ENCODE measurements at places on chromosomes 16 and 17.
A peak's percentile ranks its signal among the peaks of the same experiment; 100 is the strongest.

DNA sequence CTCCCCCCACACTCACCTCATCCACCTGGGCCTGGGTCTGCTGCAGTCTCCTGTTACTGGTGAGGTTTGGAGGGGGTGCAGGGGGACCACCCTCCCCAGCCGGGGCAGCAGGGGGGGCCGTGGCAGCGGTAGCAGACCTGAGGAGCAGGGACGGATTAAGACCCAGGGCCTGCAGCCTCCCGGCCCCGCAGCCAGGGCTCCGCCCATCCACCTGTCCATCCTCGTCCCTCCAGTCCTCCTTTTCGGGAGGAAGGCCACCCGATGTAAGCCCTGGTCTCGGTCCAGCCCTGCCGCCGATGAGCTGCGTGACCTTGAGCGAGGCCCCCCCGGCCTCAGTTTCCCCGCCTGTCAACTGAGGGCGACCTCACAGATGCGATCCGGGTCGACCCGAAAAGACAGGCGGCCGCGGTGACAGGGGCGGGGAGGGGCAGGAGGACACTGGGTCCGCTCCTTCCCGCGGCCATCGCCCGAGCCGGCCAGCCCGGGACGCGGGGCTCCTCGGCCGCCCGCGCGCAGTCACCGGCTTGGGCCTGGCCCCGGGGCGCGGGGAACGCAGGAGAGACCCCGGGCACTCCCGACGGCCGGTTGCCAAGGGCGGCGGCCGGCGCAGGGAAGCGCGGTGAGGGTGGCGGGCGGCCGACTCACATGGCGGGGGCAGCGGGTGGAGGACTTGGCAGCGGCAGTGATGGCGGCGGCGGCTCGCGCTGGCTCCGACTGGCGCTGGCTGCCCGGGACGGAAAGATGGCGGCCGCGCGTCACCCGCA is at the start of gene VAMP2:
Gene VAMP2, minus strand, starts transcription at position 716 of the 764 bp plus-strand sequence. Its CDS starts 69 bp downstream, at position 647.
- peak; percentile 71 for DNase-seq

DNA sequence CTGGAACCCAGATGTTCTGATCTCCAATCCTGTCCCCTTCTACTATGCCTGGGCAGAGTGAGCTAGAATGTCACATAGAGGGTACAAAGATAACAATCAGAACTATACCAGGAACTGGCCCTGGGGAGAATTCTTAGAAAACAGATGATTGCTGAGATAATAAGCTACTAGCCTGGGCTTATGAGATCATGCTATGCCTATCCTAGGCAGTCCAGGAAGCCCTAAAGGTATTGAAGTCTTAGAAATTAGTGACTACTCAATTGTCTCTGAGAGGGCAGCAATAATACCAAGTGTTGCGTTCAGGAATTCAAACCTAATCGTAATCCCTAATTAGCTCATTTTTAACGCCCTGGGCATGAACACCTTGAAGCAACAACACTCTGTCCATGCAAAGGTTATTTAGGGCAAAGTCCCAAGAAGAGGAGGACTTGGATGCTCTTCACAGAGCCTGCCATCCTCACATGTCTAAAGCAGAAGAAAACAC is 77.1 kb downstream of the MMD start:
- no peak for DNase-seq

DNA sequence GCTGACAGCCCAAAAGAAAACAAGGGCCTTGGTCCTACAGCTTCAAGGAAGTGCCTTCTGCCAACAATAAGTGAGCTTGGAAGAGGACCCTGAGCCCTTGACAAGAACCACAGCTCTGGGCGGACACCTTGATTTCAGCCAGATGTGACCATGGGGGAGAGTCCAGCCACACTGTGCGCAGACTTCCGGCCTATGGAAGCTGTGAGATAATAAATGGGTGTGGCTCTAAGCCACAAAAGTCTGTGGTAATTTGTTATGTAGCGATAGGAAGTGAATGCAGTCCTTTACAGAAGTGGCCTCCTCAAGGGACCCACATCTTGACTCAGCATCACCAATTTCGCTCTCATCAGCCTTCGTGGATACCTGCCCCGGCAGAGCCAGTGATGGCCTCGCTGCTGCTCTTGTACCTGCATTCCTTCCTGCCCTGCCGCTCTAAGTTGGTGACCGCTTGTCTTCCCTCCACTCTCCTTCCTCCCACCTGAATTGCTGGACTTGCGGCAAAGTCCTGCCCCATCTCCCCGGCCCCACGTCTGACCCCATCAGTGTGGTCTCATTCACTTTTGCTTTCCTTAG is 29.3 kb downstream of the PRSS54 start:
- no peak for DNase-seq

DNA sequence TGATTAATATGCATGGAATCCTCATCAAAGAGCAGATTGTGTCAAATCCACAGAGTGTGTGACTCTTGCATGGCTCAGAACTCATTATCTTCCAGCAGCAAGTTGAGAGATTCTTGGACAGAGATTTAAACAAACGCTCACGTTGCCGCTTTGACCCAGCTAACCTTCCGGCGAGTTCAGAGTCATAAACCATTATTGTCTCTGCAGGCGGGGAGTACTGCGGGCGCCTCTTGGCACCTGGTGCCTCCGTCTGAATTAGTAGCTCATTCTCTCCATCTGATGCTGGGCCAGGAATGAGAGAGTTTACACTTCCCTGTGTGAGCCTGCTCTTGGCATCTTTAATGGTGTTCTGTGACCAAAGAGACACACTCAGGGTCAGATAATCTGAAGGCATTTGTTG is 138.6 kb upstream of the WSCD1 start:
- no peak for DNase-seq

DNA sequence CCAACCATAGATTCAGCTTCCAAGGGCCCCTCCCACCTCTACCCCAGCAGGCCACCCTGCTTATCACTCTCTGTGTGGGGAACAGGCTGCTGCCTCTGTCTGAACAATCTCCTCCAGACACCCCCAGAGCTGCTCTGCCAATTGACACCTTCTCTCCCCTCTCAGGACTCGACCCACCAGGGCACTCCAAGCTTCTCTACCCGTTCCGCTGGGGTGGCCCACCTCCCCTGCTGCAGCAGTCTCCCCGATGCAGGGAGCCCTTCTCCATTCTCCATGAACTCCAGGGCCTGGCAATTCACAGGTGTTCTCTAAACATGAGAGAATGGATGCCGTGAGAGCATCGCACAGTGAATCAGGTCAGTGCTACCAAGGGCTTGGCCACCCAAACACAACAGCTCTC is 28.3 kb upstream of the FAAP100 start:
- no peak for DNase-seq

DNA sequence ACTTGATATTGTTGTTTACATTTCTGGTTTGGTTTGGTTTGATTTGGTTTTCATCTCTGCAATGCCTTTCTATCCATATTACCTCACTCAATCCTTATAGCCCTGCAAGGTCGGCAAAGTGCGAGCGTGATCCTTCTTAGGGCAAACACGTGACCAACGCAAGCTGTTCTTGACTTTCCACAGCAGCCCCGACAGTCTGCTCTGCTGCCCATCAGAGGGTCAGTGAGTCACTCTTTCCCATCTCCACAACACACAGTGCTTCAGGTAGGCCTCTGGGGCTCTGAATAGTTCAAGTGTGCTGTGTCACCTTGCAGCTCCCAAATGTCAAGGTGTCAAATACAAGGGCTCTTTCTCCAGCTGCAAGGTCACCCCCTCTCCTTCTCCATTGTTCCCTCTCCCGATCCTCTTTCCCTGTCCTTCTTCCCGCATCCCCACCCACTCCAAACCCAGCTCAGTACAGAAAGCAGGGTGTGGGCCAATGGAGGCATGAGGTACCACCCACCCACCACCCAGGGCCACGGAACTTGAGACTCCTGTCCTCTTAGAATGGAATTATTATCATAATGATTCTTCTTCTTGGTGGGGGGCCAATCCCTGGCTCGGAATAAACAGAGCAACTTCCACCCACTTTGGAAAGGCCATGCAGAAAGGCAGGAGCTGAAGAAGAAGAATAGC is 139.7 kb downstream of the SLC39A11 start:
- no peak for DNase-seq

- DNase-seq: no peak
These were observed 5.6 kb upstream of the SYNRG start for GRCh38 chr17:37614823-37615222.

DNA sequence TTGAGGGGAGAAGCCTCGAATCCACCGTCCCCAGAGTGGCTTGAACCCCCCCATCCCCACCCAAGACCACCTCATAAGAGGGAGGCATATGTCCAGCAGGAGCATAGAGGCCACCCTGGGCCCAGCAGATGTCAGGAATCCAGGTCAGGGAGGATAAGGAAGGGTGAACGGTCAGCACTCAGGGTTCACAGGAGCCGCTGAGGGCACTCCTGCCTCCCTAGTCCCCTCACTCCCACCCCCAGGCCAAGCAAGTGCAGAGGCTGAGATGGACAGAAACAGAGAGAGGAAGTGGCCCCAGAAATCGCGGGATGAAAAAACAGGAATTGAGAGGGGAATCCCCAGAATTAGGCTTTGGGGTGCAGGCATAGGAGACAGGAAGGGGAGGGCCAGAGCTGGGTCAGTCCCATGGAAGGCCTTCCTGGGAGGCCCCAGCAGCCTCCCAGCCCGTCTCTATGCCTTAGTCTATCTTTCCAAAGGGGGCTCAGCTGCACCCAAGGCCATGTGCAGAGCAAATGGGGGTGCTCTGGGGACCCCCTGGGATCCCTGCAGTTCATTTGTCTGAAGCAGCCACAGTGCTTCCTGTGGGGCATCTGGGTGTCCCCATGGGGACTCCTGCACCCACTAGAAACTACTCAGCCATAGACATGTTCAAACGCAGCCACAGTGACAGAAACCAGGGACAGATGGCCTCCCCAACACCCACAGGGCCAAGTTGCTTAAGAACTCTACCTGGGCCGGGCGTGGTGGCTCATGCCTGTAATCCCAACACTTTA is 1.7 kb downstream of the CMTM3 start:
- no peak for DNase-seq

- DNase-seq: no peak
These were observed 33.9 kb upstream of the SEC14L1 start for GRCh38 chr17:77106874-77107358.
